ENCODE measurements at places on chromosomes 7 and 10.

- H3K27me3 ChIP-seq, result peaks cover 8% of the 10 kb centered on the region
- no peak overlapping the region for H3K27ac ChIP-seq
- H3K4me3 ChIP-seq, result no peak overlapping the region
- ATAC-seq, result no peak
- H3K4me1 ChIP-seq, result no peaks in the 10 kb centered on the region
- H3K36me3 ChIP-seq, result no peaks in the 10 kb centered on the region
Measured at GRCh38 chr7:117673839-117674238, 194.0 kb downstream of the CFTR start.

DNA sequence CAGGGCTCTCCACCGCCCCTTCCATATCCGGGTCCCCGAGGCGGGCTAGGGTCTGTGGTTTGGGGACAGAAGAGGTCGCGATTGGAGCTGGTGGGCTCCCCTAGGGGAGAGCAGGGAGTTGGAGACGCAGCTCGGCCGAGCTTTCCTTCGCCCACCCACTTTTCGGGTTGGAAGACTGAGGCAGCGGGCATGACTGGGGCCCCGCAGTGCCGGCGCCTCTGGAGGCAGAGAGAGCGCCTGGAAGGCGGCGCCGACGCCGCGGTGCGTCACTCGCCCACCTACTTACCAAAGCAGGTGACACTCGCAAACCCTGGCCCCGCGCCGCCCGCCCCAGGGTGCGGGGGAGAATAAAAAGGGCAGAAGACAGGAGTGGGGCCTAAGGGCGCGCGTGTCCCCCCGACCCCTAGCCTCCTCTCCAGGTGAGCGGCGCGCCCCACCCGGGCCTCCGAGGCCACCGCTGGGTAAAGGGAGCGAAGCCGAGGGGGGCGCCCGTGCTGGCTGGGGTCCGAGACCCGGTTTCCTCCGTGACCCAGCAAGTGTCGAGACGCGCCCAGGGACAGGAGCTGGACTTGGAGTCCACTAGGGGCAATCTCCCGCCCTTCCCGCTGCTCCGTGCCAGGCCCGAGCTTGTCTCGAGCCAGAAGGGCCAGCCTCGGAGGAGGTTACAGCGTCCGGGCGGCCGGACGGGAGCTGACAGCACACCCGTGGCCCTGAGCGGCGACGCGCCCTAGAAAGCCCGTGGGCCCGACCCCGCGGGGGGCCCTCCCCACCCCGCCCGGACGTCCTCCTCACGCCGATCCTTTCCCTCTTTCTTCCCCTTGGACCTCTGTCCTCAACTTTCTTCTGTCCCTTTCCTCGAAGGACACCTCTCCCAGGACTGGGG, 34.4 kb upstream of the GRID1 start:
- H3K36me3 ChIP-seq, result no peaks in the 10 kb centered on the region
- peak overlapping the region; percentile 77 for H3K4me3 ChIP-seq
- peaks cover 3% of the 10 kb centered on the region for H3K4me1 ChIP-seq
- peak overlapping the region; percentile 90 for H3K27ac ChIP-seq

DNA sequence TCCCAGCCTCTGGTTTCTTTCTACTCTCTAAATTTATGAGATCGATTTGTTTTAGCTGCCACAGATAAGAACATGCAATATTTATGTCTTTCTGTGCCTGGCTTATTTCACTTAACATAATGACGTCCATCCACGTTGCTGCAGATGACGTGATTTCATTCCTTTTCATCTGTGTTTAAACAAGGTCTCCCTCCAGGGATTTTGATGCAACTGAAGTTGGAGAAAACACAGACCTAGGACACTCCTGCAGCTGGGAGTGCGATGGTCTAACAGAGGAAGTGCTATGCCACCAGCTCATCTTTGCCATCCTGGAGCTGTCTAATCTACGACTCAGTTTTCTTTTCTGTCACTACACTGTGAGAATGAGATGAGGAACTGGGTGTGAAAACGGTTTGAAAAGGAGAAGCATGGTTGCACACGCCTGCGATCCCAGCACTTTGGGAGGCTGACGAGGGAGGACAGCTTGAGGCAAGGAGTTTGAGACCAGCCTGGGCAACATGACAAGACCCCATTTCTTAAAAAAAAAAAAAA, 1.5 kb upstream of the KCTD7 start:
- ATAC-seq, result no peak
- no peaks in the 10 kb centered on the region for H3K27me3 ChIP-seq
- H3K4me3 ChIP-seq, result peak overlapping the region; percentile 72

DNA sequence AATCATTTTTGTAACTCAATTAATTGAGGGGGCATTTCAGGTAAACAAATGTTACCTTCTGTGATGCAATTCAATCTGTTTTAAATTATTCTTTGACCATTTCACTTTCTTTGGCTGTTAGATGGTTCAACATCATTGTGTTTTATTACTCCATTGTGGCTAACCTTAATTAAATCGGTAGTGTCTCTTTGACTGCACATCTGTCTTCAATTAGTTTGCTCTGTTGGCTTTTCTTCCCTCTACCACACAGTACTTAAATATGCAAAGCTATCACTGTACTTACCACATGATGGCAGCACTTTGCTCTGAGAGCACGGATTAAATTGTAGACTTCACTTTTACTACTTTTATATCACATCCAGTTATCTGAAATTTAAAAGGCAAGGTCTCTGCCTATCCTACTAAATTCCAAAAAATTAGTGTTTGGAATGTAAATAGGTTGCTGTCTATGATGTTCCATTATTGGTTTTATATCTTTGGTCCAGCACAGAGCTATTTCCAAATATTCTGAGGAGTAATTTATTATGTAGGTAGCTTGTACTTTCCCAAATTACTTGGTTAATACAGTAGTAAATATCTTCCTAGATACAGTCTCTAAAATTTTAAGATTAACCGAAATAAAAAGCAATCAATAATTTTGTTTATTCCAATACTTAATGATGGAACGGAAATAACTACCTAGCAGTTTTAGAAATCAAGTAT, 352.0 kb downstream of the PCLO start:
- no peak for ATAC-seq
- no peaks in the 10 kb centered on the region for H3K36me3 ChIP-seq
- H3K4me1 ChIP-seq, result no peaks in the 10 kb centered on the region
- no peak overlapping the region for H3K4me3 ChIP-seq
- H3K27me3 ChIP-seq, result no peaks in the 10 kb centered on the region

DNA sequence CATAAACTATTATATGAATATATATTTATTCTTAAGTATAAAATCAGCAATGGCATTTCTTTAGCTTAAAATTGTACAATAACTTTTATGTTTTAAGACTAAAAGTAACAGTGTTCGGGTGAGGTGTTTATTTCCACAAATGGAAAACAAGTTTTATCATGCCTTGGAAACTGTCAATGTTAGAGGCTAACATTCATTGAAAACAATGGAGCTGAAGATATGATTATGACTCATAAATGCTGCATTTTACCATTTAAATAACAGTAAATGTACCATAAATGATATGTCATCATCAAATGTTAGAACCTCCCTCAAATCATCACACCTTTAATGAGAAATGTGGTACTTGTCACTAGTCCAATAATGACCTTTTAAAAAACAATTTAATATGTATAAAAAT, 897.3 kb downstream of the PCDH15 start:
- H3K36me3 ChIP-seq, result no peaks in the 10 kb centered on the region
- H3K27ac ChIP-seq, result no peak overlapping the region
- H3K27me3 ChIP-seq, result no peaks in the 10 kb centered on the region
- H3K4me3 ChIP-seq, result no peak overlapping the region

- no peak overlapping the region for H3K4me3 ChIP-seq
- no peaks in the 10 kb centered on the region for H3K4me1 ChIP-seq
- H3K36me3 ChIP-seq, result no peaks in the 10 kb centered on the region
- H3K27ac ChIP-seq, result no peak overlapping the region
- ATAC-seq, result no peak
Measured at GRCh38 chr10:59688921-59689351, 20.7 kb downstream of the SLC16A9 start.

DNA sequence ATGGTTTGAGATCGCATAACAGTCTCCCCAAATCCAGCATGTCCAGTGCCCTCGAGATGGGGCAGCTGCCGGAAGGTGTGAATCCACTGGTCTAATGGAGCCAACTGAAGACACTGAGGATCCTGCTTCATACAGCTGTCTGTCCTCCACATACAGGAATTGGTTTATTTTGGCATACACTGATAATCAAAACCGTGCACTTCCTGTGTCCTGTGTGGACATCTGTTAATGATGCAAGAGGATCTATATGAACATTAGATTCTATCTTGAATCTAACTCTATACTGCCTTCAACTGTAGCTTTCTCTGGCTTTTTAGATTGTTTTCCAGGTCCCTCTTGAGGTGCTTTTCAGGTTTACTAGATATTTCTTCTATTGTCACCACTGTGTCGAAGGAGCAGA, 3.0 kb upstream of the JAZF1 start:
- H3K4me1 ChIP-seq, result peaks cover 9% of the 10 kb centered on the region
- ATAC-seq, result no peak
- H3K27ac ChIP-seq, result no peak overlapping the region
- H3K27me3 ChIP-seq, result peaks cover 1% of the 10 kb centered on the region

GRCh38 chr7:27925573-27926201, 185.7 kb downstream of the TAX1BP1 start:
- H3K36me3 ChIP-seq, result no peaks in the 10 kb centered on the region
- peak; percentile 84 for ATAC-seq
- H3K27me3 ChIP-seq, result no peaks in the 10 kb centered on the region
- H3K4me1 ChIP-seq, result peaks cover 8% of the 10 kb centered on the region
- H3K4me3 ChIP-seq, result no peak overlapping the region

DNA sequence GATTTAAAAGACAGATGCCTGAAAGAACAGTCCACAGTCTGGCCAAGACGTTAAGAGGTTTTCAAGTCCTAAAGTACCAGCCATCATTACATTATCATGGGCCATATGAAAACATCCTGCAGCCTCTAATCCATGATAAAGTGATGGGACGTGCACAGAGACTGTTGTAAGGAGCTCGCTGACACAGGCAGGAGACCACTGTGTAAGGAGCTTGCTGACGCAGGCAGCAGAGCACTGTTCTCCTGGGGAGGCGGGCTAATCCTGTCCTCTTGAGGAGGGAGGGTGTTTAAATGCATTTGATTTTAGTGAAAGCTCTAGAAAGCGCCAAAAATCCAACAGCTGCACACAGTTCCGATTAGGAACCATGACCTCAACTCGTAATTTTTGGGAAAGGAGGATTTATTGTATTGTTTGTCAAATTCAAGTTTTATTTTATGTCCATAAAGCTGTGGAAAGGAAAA, 16.9 kb downstream of the SVIL start:
- no peak overlapping the region for H3K4me3 ChIP-seq
- no peak overlapping the region for H3K27ac ChIP-seq
- no peaks in the 10 kb centered on the region for H3K27me3 ChIP-seq
- H3K36me3 ChIP-seq, result no peaks in the 10 kb centered on the region
- no peak for ATAC-seq

DNA sequence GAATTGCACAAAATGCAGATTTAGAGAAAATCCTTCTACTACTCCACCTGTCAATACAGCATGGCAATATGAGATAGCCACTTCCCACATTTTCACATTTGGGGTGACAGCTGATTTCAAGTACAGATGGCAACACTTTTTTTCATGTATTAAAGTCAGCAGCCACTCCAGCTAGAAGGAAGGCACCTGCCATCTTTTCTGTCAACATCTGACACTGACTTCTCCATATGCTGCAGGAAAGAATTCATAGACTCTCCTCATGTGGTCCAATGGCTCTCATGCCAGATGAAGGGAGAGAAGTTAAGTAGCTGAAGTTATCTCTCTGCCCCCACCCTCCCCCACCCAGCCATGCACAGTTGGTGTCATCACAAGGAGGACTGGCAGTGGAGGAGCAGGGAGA, 912.0 kb downstream of the SORCS1 start:
- H3K4me1 ChIP-seq, result no peaks in the 10 kb centered on the region
- no peak for ATAC-seq
- no peak overlapping the region for H3K27ac ChIP-seq
- H3K27me3 ChIP-seq, result no peaks in the 10 kb centered on the region
- H3K36me3 ChIP-seq, result no peaks in the 10 kb centered on the region

GRCh38 chr10:23534326-23534725, 95.5 kb downstream of the OTUD1 start:
- H3K4me1 ChIP-seq, result peaks cover 8% of the 10 kb centered on the region
- H3K27ac ChIP-seq, result no peak overlapping the region
- no peaks in the 10 kb centered on the region for H3K36me3 ChIP-seq
- no peak for ATAC-seq
- no peak overlapping the region for H3K4me3 ChIP-seq
- H3K27me3 ChIP-seq, result peaks cover 27% of the 10 kb centered on the region

GRCh38 chr7:22137466-22137865, 191.8 kb upstream of the CDCA7L start:
- no peaks in the 10 kb centered on the region for H3K36me3 ChIP-seq
- H3K4me3 ChIP-seq, result no peak overlapping the region
- H3K27ac ChIP-seq, result no peak overlapping the region
- H3K4me1 ChIP-seq, result no peaks in the 10 kb centered on the region
- ATAC-seq, result no peak

- no peaks in the 10 kb centered on the region for H3K36me3 ChIP-seq
- H3K4me1 ChIP-seq, result no peaks in the 10 kb centered on the region
- H3K4me3 ChIP-seq, result no peak overlapping the region
Measured at GRCh38 chr7:122984021-122984420, 11.5 kb downstream of the TAS2R16 start.

GRCh38 chr10:133276435-133277201, at the start of gene ADAM8:
Gene ADAM8, minus strand, starts transcription at chr10:133276868. Its CDS starts 51 bp downstream, at chr10:133276817.
- ATAC-seq, result peak; percentile 61
- H3K27ac ChIP-seq, result peak within 1 kb of the TSS; percentile 91
- H3K4me1 ChIP-seq, result peaks cover 9% of the 10 kb centered on the region

DNA sequence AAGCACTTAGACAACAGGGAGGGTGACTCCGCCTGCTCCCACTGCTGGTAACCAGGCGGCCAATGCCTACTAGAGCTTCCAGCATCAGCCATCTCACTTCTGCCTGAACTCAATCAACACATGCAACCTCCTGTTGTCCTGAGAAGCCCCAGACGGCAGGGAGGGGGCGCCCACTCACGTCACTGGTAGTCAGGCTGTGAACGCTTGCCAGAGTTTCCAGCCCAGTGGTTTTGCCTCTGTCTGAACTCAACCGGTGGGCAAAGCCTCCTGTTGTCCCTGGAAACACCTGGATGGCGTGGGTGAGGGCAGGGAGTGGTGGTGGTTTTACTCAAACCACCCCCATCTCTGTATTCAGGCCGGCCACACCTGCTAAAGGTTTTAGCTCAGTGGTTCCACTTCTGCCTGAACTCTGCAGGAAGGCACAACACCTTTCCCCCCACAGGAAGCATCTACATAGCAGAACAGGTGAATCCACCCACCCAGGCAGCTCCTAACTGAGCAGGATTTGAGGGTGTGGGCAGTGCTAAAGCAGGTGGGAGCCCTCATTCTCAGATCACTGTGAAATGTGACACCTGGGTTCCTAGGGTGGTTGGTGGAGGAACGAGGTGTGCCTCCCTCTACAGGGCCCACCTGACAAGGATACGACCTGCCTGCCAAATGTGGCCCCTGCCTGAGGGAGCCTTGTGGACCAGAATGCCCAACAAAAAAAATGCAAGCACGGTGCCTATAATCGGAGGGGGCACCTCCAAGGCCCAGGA, 563.0 kb upstream of the SEMA3D start:
- no peaks in the 10 kb centered on the region for H3K36me3 ChIP-seq
- no peak for ATAC-seq
- H3K4me1 ChIP-seq, result no peaks in the 10 kb centered on the region
- H3K27me3 ChIP-seq, result no peaks in the 10 kb centered on the region
- no peak overlapping the region for H3K4me3 ChIP-seq
